AG08395 (cell line): ENCODE measurements at places on chromosomes 1 and 21.

DNA sequence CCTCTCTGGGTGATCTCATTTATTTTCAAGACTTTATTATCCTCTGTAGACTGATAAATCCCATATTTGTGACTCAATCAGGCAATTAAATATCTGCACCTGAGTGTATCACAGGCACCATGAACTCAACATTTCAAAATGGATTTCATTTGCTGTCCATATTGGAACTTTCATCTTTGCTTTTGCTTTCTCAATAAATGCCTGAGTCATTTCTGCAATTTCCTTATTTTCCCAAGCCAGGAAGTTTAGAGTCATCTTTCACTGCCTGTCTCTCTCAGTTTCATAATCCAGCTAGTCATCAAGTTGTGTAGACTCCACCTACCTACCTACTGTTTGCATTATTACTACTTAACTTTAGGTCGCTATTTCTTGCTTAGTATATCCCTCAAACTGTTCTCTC lies 540.9 kb downstream of the LMO4 start:
- DNase-seq = peak; percentile 51

- DNase-seq = no peak
These were observed 144.2 kb downstream of the SYT2 start for GRCh38 chr1:202565890-202566602.

DNA sequence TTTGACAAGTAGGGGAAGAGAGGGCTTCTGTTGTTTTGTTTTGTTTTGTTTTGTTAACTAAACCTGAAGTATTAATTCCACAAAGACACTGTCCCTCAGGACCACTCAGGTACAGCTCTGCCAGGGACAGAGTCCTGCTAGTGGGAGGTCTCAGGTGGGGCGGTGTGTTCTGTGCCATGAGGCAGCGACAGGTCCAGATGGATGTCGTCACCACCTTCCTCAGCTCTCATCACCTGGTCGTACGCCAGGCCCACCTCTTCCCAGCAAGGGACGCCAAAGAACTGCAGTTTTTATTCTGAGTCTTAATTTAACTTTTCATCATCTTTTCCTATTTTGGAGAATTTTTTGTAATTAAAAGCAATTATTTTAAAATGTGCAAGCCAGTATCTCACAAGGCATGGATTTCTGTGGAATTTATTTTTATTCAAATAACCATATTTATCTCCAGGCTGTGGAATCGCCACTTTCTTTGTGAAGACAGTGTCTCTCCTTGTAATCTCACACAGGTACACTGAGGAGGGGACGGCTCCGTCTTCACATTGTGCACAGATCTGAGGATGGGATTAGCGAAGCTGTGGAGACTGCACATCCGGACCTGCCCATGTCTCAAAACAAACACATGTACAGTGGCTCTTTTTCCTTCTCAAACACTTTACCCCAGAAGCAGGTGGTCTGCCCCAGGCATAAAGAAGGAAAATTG lies 62.5 kb downstream of the POFUT2 start:
- DNase-seq = no peak

- DNase-seq = no peak
These were observed 40.2 kb downstream of the DUSP10 start for GRCh38 chr1:221701570-221702186.

DNA sequence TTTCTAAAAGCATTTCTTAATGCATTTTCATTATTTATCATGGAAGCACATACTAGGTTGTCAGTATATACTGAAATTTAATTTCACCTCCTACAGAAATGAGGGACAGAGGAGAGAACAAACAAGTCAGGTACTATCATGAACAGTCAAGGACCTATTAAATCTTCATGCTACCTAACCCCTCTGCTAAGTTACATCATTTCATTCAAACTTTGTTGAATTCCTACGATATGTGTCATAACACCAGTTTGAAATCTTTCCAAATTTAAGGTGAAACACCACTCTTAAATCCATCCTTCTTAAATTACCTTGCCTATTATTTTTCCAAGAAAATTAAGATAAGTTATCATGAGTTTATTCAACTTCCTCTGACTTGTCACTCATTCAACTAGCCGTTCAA lies 78.9 kb downstream of the DENND1B start:
- DNase-seq = no peak

- no peak for DNase-seq
These were observed 16.7 kb downstream of the FRRS1 start for GRCh38 chr1:99749504-99750347.

GRCh38 chr21:27839512-27840115 lies 872.7 kb upstream of the ADAMTS5 start:
- DNase-seq = no peak

DNA sequence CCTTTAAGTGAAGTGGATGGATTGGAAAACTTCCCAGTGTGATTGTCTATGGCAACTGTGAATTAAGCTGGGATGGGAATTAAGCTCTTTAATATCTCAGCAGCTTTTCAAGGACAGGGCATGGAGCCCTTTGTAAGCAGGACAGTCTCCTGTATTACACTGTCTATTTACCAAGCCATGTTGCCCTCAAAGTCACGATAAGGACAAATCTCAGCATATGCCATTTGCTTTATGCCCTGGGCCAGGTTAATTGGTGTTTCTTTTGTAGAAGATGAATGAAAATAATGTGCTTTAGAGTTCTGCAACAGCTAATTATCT lies 17.6 kb downstream of the UTP25 start:
- no peak for DNase-seq

- DNase-seq = no peak
These were observed 665 bp downstream of the DAB1 start for GRCh38 chr1:57423135-57423655.

- DNase-seq = peak; percentile 14
These were observed 214.2 kb downstream of the RERE start for GRCh38 chr1:8603220-8603616.

GRCh38 chr1:38444770-38445442 lies 398.3 kb upstream of the POU3F1 start:
- DNase-seq = no peak

DNA sequence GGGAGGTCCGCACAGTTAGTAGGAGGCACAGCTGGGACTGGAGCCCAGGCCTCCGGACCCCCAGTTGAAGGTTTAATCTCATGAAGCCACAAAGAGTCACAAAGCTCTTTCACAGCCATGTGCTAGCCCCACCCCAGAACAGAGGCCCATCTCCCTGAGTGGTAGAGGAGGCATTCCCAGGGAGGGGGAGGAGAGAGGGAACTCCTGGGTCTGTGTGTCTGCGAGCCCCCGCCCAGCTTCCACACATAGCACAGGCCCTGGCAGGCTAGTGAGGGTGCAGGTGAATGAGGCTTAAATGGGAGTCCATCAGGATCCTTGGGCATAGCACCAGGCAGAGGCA lies 197.8 kb downstream of the MATN1 start:
- no peak for DNase-seq

GRCh38 chr1:67749844-67750690 lies 65.1 kb downstream of the GADD45A start:
- DNase-seq = peak; percentile 75

DNA sequence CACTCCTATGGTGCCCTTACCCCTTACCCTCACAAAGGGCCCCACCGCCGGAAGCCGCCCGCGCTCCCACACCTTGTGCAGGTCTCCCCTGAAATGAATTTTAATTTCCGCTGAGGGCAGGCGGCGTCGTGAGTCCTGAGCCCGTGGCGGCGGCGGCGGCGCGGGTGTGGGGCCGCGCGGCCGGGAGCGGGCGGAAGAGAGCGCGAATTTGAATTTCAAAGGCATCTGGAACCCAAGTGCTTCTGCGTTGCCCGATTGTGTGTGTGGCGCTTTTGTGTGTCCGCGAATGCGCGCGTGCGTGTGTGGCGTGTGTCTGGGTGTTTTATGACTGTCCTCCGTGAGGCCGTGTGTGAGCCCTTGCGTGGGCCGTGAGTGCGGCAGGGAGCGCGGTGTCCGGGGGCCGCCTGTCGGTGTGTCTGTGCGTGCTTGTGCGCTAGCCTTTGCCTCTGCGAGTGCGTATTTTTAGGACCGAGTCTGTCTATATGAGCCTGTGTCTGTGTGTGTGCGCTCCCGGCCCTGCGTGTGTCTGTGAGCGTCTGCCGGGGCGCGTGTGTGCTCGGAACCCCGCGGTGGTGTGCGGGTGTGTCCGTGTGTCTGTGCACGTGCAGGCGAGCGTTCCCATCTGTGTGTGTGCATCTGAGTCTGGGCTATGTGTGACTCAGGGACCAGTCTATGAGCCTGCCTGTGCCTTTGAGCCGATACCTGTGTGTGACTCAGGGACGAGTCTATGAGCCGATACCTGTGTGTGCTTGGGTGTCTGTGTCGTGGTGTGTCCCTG lies 7.9 kb upstream of the ADGRB2 start:
- DNase-seq = no peak

DNA sequence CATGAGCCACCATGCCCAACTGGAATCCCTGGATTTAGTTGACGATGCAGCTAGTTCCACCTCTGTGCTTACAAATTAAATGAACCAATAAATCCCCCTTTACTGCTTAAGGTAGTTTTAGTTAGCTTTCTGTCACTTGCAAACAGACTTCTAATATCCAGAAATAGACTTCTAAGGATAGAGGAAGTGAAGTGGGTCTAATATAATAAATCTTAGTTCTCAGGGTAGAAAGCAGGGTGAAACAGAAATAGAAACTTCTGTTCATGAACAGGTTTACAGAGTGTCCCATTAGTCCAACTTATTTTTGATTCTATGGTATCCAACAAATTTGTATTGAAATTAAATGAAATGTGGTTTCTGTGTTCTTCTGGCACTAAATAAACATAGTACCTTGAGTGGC lies 20.1 kb downstream of the BCAS2 start:
- DNase-seq = no peak

DNA sequence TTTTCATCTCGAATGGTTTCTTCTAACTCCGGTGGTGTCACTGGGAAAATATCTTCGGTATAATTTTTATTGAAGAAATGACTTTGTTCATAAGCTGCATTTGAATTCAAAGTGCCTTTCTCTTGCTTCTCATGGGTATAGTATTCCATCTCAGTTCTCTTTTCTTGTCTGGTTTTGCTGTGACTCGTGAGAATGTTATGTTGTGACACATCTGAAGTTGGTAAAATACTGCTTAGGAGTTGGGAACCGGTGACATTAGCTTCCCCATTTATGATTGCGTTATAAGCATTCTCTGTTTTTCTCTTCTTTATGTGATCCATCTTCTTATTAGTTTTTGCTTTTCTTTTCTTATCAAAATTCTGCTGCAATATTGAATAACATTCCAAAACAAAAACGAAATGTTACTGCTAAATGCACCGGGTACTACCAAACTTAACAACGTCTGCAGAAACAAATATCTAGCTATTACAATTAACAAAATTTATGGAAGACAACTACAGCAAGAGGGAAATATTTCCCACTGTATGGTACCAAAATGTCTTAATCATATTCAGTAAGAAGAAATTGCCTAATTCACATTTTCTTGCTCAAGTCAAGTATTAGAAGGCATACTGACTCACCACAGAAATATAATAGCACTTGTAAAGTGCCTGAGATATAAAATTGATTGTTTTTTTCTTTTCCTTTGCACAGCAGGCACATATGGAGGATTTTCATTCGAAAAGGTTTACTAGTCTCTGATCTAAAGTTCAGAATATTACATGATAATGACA lies 15.5 kb downstream of the LRIF1 start:
- peak; percentile 4 for DNase-seq

DNA sequence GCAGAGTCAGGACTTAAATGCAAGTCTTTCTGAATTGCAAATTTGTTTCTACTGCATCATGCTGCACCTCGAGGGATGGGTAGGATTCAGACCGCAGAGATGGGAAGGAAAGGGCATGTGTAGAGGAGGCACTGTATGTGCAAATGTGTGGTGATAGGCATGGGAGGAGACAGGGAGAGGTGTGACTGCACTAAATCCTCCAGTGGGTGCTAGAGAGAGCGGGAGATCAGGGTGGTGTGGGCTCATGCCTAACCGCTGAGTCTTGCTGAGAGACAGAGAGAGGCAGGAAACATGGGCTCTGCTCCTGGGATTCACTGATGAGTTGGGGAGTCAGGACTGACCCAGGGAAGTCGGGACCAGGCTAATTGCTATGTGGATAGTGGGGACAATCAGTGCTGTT lies 61.1 kb downstream of the PTPRU start:
- no peak for DNase-seq

DNA sequence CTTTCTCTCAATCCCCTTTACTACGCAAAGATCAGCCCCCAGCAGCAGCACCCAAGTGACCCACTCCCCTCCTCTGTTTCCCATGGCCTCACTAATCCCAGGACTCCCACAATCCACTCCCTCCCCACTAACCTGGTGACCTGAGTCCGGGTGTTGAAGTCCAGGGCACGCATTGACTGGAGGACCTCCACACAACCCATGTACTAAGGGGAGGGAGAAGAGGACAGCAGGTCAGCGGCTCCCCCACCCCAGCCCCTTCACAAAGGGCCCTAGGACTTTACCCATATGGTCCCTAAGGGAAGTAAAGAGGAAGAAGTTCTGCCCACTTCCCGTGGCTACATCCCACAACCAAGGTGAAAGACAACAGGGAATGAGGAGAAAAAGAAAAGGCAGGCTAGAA lies 1.3 kb downstream of the SHC1 start:
- DNase-seq = no peak

DNA sequence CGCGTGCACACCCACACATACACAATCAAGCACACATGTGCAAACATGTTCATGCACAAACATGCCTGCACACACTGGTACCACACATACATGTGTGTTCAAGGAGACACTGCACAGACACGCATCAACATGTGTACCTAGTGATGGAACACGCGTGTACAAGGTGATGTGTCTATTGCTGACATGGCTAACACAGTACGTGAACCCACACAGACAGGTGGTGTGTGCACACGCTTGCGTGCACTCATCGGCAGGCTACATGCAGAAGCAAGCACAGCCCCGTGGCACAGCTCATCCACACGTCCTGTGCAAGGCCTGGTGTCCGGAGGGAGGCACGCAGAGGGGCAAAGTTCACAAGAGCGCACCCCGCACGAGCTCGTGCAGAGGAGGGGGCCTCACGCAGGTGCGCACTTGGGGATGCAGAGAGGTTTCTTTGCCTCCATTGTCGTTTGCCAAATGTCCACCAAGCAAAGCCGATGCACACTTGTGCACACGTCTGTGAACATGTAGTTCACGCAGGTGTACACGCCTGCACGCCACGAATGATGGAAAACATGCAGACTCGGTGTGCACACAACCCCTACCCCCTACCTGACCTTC lies 969 bp downstream of the ACAP3 start:
- no peak for DNase-seq

GRCh38 chr1:179709841-179710329 lies 33.2 kb upstream of the FAM163A start:
- no peak for DNase-seq

GRCh38 chr1:20410503-20410902 lies 75.5 kb downstream of the CAMK2N1 start:
- no peak for DNase-seq
